Stimulated activated CD8-positive, alpha-beta memory T cell treated with anti-CD3 and anti-CD28 coated beads, Interleukin-2, amount 100 ng/mL, for 48 hours (primary cell): ENCODE measurements at places on chromosomes 2 and 18.

GRCh38 chr18:66646609-66647008, 42.7 kb upstream of the CDH19 start:
- DNase-seq = no peak

DNA sequence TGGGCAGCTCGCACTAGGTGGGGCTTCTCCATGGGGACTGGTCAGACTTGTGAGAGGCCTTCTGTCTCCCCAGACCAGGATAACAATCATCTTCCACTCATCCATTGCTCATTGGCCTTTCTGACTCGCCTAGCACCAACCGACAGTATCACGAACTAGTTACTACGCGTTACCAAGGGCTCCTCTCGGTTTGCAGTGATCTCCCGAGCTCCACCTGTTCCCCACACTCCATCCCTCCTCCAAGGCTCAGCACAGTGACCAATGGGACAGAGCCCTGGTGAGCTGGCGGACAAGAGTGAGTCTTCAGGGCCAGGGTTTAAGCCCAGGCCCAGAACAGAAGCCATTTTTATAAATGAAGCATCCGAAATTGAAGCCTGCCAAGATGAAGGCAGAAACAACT, 42.8 kb upstream of the SMAD7 start:
- no peak for DNase-seq

- DNase-seq = no peak
Measured at GRCh38 chr2:177314722-177315264, 50.3 kb upstream of the NFE2L2 start.

GRCh38 chr2:200028998-200029397, 73.6 kb downstream of the MAIP1 start:
- no peak for DNase-seq

DNA sequence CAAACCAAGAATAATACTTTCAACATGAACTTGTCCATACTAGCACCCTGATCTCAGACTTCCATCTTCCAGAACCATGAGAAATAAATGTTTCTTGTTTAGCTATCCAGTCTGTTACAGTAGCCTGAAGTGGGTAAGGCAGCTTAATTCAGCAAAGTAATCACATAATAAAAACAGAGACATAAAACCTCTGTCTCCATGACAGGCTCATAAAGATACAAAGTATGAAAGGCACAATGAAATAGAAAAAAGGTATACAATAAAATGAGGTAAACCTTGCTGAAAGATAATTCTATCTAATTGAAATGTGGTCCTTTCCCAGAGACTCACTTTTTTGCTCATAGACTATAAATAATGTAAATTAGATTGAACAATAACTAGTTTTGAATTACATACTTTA, 46.7 kb upstream of the WDR75 start:
- no peak for DNase-seq

- no peak for DNase-seq
Measured at GRCh38 chr2:168751104-168751740, 51.2 kb upstream of the NOSTRIN start.

DNA sequence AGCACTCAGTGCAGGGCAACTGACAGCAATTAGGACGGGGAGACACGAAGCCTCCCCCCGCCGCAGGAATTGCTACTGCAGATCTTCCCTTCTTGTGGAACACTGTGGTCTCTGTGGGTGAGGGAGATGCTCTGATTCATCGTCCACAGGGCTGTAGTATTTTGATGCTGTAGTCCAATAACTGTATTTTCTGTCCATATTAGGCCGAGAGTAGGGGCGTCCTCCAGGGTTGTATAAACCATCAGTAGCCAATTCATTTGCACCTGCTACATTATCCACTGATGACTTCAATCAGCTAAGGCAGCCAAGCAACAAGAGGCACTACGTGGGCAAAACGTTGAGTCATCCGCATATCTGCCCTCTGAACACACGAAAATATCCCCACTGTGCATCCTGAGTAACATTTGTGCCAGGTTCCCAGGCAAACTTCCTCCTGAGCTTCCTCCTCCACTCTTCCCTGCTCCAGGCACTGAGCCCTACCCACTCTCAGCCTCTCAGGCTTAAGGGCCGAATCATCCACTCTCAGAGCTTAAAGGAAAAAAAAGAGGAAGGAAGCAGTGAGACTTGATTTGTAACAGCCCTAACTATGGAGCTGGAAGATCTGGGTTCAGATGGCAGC, 62.1 kb downstream of the LBH start:
- no peak for DNase-seq

DNA sequence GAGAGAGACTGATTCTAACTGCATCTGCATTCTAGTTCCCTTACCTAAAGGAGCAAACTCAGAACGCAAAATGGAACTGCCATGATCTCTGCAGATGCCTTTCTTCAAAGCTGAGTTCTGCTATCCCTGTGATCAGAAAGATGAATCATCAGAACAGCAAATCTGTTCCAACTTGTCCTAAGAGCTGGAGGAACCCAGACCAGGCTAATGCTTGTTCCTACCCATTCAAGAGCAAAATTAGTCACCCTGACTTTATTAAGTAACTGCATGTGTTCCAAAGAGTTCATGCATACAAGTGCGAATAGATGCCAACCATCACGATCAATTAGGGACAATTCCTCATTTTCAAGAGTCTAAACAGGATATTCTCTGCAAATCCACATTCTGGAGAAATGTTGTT, 46.5 kb downstream of the MBP start:
- DNase-seq = no peak

DNA sequence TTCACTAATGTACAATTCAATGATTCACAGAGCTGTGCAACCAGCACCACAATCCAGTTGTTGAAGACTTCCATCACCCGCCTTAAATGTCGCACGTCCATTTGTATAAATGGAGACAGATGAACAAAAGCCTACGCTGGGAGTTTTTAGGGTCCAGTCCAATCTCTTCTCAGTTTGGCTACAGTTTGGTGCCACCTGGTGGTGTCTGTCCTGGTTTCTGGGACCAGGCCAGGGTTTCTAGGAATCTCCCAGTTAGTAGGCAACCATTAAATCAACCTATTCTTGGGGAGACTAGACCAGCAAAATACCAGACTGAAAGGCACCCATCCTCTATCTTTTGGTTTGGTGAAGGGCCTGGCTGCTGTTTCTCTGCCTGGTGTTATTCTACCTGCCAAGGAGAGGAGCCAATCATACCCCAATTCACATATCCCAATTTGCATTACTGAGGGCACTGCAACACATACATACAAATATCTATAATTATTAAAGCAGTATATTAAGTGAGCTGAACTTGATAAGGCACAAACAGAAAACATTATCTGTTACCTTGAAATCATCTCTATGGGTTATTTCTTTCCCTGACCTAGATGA, 3.2 kb upstream of the DDX1 start:
- peak; percentile 11 for DNase-seq

- DNase-seq = no peak
Measured at GRCh38 chr2:213161759-213162515, 10.5 kb upstream of the IKZF2 start.

DNA sequence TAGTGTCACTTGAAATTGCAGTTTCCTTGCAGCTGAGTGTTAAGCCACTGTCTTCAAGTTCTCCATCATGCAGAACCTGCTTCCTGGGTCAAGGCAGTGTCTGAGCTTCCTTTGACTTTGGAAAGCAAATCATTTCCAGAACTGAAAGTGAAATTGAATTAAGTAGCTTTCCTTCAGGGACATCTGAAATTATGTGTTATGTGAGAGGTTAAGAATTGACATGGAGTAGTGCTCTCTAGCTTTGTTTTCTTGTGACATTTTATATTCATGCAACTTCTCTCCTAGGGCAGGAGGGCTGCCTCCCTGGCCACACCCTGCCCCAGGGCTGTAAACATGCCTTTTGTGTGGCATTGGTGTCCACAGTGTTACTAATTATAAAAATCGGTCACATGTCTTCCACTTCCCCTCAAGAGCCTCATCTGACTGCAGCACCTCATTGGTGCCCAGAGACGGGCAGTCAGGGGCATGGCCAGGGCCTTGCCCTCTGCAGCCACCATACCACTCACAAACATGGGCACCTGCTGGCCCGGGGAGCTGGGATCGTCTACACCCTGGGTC, 14.4 kb downstream of the RAB12 start:
- DNase-seq = no peak

DNA sequence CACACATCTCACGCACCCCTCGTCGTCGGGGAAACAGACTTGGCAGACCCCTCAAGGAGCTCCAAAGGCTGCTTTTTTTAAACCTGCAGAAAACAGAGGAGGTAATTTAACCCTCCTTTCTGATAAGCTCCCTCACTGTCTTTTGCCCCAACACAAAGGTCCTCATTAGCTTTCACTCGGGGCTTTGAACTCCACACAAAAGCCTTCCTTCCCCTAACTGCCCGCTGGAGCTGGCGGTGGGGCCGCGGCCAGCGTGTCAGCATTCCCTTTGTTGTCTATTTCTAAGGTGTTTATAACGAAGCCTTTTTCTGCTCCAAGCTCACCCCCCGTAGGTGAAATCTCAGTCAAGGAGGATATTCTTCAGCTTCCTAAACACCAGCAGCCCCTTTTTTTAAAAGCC, 43.5 kb upstream of the ID2 start:
- no peak for DNase-seq

DNA sequence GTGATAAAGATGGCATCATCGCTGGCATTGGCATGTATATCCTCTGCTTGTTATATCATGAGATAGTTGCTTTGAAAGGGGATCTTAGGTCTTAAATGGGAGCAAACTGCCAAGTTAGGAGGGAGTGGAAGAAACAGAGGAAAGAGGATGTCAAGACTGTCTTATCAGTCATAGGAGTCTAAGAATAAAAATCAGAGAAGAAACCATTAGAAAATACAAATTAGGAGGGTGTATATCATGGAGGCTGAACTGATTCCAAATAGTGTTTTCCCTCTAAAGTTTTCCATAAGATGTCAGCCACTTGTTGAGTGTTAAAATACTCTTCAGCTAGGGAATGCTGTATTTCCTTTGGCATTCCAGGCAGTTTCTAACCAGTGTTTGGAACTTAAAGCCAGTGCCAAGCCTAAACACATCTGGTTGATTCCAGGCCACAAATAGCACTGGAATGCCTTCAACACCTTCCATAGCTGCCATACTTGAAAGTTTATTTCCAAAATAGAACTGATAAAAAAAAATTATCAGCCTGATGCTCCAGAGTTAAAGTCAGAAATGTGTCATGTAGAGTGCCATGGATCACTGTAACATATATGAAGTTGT, 129.4 kb downstream of the ZEB2 start:
- no peak for DNase-seq

- no peak for DNase-seq
Measured at GRCh38 chr18:12907258-12907925, 23.4 kb upstream of the PTPN2 start.

DNA sequence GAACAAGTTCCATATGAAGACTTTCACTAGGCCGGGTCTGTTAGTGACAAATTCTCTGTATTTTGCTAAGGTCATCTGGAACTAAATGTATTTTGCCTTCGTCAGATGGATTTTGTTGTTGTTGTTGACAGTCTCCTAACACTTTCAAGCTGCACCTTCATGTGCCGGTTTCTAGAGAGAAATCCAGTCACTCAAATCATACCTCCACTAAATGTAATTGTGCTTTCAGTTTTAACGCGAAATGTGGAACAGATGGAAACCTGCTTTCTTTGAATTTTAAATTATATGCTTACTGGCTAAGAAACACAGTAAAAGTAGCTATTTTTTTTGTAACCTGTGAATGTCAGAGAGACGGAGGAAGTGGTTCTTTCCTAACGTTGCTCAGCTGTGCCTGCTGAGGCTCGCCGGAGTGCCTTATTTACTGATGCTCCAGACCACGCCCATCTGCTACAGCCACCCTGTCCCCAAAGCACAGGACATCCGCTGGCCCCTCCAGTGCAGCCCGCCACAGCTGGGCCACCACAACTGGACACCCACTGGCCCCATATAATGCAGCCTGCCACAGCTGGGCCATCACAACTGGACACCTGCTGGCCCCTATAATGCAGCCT, 134.7 kb downstream of the PXDN start:
- DNase-seq = no peak

DNA sequence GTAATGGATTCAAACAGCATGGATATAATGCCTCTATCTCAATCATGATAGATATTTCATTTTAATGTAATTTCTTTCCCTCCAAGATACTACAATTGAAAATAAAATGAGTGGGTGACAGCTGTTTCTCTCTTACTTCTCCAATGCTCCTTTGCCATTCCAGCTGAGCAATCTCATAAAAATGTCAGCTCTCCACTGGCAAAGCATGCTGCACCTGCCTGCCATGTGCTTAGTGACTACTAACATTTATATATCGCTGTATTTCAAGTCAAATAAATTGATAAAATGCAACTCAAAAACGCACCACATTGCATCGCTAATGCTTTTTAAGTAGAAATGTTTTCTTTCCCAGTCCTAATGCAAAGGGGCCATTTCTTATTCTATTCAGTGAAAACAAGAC, 1093.9 kb downstream of the CBLN2 start:
- no peak for DNase-seq

DNA sequence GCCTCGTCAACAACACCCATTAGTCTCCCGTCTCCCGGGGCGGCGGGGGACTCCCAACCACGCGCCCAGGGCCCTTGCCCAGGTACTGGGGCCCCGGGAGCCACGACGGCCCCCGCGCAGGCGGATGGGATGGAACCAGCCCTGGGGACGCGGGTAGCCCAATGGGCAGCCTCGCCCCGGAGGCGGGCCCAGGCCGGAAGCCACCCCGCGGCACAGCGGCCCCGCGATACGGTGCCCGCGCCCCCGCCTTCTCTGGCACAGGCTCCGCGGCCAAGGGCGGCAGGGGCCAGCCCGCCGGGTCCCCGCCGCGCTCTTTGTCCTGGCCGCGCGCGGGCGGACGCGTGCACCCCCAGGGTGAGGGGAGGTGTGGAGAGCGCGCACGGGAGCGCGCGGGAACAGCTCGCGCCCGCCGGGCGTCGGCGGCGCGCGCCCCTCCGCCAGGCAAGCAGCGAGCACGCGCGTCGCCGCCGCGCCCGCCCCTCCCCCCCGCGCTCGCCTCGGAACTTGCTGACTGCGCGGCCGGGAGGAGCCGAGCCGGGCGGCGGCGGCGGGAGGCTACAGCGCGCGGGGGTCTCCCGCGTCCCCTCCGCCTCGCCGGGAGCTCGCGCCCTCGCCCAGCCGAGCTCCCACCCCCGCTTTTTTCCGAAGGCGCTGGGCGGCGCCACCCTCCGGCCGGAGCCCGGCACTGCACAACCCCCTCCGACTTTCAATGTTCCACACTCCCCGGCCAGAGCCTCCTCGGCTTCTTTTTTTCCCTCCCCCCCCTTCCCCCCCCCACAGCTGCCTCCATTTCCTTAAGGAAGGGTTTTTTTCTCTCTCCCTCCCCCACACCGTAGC, at the start of gene UBE2E3:
UBE2E3 (plus strand) TSS at position 500 of the 837 bp plus-strand sequence. CDS start 1,438 bp downstream, outside the sequence.
- DNase-seq = peak; percentile 61

GRCh38 chr18:45416168-45416567, 199.1 kb upstream of the SLC14A2 start:
- DNase-seq = no peak

GRCh38 chr2:125456693-125457363, 1199.1 kb upstream of the GYPC start:
- no peak for DNase-seq
